ENCODE measurements at places on chromosomes 11 and 22. TPM values are rescaled to one million over a fixed set of nuclear protein-coding genes. Genes with fewer than 3 reads are reported as not detected.

DNA sequence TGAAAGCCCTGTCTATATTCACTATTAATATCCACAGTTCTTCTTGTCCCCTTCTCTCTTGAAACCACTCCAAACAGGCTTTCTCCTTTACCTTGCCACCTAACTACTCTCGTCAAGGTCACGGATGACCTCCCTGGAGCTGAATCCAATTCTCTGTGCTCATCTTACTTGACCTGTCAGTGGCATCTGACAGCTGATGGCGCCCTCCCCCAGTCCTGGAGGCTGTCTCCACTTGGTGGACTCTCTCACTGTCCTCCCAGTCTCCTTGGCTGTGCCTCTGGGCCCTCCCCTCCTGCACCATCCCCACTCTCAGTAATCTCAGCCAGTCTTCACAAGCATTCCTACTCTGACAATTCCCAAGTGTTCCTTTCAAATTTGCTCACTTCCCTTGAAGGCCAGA lies 8.7 kb downstream of the TNKS1BP1 start:
- no peak for DNase-seq
- H3K27ac ChIP-seq, result no peak overlapping the region
- peaks cover 8% of the 10 kb centered on the region for H3K36me3 ChIP-seq
- H3K27me3 ChIP-seq, result no peaks in the 10 kb centered on the region

Gene BAIAP2L2
- total RNA-seq, result 0.71 TPM

DNA sequence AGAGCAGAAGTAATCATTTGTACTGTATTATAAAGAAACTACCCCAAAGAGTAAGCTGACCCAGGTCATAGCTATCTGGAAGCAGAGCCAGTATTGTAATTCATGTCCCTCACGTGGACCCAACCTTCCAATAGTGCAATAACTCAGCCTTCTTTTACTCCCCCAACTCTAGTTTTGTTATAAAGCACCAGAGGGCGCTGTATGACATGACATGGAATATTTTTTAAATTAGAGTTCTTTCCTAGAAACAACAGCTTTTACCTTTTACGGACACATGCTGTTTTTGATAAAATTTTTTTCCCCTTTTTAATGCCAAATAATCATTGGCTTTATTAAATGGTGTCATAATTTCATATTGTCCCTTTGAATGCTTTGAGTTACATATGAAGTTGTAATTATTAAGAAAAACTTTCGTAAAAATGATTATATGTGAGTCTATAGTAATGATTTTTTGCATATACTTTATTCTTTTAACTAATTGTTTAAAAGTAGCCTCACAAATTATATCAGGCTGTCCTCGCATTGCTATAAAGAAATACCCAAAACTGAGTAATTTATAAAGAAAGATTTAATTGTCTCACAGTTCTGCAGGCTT lies 76.9 kb downstream of the DKK3 start:
- no peaks in the 10 kb centered on the region for H3K27me3 ChIP-seq
- DNase-seq, result peak; percentile 10
- no peak overlapping the region for H3K4me3 ChIP-seq
- no peak overlapping the region for H3K27ac ChIP-seq
- no peaks in the 10 kb centered on the region for H3K4me1 ChIP-seq
- peaks cover 37% of the 10 kb centered on the region for H3K36me3 ChIP-seq

Gene REXO2
- total RNA-seq, result 66.6 TPM

Gene KCNK4
- not detected for total RNA-seq

Gene OR5AN1
- not detected for total RNA-seq

DNA sequence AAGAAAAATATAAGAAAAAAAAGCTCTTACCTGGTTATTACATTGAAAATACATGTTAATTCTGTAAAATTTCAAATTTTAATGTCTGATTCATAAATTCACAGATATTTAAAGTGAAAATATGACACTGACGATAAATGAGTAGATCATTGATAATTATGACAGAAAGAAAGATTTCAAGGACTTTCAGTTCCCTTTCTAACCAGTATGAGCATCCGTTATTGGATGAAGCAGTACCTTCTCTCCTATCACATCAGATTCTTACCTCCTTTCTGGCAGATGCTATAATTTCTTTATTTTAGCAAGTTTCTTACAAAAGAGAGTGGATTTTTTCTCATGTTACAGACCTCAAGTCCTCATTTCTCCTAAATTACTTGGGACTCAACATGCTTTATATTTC lies 847.3 kb downstream of the JRKL start:
- no peak overlapping the region for H3K27ac ChIP-seq
- H3K4me1 ChIP-seq, result no peaks in the 10 kb centered on the region
- H3K27me3 ChIP-seq, result no peaks in the 10 kb centered on the region
- no peak for DNase-seq
- no peak overlapping the region for H3K4me3 ChIP-seq

DNA sequence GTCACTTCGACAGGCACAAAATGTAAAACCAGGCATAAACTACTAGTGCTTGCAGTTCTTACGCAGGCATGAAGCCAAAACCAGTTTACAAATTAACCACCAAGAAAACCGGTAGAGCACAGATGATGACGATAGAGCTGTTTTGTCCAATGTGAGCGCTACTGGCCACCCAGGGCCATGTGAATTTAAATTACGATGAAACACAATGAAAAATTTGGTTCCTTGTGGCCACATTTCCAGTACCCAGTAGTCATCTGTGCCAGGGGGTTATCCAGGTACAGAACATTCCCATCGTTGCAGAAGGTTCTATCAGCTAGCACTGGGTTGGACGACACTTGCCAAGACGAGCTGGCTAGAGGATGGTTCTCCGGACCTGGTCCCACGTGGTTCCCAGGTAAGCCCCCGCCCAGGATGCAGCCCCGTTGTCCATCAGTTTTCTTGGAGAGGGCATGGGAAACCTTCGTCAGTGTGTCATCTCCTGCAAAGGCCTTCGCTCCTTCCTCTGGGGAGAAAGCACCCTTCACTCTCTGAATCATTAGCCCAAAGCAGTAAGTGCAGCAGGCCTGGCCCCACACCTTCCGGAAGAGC lies 1.1 kb upstream of the CD81 start:
- H3K36me3 ChIP-seq, result no peaks in the 10 kb centered on the region
- peak overlapping the region; percentile 54 for H3K4me3 ChIP-seq
- peak; percentile 1 for DNase-seq
- no peak overlapping the region for H3K27ac ChIP-seq

DNA sequence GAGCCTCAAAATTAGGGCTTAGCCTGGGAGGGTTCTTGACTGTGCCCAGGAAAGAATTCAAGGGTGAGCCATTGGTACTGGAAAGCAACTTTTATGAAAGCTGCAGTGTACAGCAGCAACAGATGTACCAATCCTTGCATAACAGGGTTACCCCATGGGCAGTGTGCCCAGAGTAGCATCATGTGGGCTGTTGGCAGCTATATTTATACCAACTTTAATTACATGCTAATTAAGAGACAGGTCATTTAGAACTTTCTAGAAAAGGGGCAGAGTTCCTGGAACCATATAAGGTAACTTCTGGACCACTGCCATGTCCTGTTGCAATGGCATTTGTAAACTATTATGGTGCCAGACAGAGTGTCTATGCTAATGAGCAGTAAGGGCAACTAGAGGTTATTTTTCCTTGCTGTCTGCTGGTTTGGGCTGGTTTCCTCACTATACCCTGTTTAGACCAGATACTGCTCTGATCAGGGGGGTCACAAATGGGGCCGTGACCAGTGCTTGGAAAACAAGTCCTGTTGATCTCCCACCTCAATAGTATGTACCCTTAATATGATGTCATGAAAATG lies 1120.5 kb upstream of the RAG2 start:
- no peaks in the 10 kb centered on the region for H3K36me3 ChIP-seq
- H3K27ac ChIP-seq, result no peak overlapping the region
- H3K4me3 ChIP-seq, result no peak overlapping the region
- no peaks in the 10 kb centered on the region for H3K27me3 ChIP-seq

Gene HTR3A
- not detected for total RNA-seq

- no peak for DNase-seq
- no peaks in the 10 kb centered on the region for H3K27me3 ChIP-seq
- H3K4me3 ChIP-seq, result no peak overlapping the region
- H3K36me3 ChIP-seq, result no peaks in the 10 kb centered on the region
Observed at GRCh38 chr11:76176463-76176862, 29.8 kb downstream of the WNT11 start.

- H3K36me3 ChIP-seq, result no peaks in the 10 kb centered on the region
- peak overlapping the region; percentile 45 for H3K4me3 ChIP-seq
- DNase-seq, result peak; percentile 72
- H3K4me1 ChIP-seq, result peaks cover 50% of the 10 kb centered on the region
- peak overlapping the region; percentile 94 for H3K27ac ChIP-seq
- no peaks in the 10 kb centered on the region for H3K27me3 ChIP-seq
Observed at GRCh38 chr11:63567044-63567840, 4.1 kb upstream of the PLAAT2 start.

Gene YIF1A
- total RNA-seq, result 49.8 TPM

DNA sequence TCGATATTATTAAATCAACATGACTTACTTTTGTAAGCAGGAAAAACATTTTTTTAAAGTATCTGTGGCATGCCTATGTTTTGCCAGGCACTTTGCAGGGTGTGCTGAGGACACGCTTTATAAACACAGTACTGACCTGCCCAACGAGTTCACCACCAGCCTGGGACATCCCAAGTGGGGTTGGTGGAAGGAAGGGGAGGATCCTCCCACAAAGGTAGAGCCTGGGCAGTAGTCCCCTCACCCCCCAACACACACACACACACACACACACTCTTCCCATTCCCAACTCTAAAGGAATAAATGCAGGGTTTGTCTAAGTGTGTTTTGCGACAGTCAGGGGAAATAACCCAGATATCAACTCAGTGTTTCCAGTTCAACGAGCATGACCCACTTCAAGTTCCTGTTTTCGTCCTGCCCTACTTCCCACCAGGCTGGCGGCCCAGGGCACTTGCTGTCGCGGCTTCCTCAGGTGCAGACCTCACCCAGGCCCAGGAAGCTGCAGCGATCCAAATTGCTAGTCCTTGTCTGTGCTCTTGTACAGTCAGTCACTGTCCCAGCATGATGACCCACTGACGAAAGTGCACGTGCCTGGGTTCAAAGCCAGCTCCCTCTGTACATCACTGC lies 3.1 kb downstream of the CERK start:
- peak; percentile 68 for DNase-seq
- peak overlapping the region; percentile 99 for H3K4me3 ChIP-seq
- H3K27me3 ChIP-seq, result no peaks in the 10 kb centered on the region
- H3K27ac ChIP-seq, result peak overlapping the region; percentile 81

Gene DKK3
- total RNA-seq, result not detected

- DNase-seq, result no peak
- H3K27me3 ChIP-seq, result no peaks in the 10 kb centered on the region
- no peak overlapping the region for H3K27ac ChIP-seq
- no peaks in the 10 kb centered on the region for H3K36me3 ChIP-seq
Observed at GRCh38 chr22:35572556-35572955, 31.9 kb downstream of the RASD2 start.

DNA sequence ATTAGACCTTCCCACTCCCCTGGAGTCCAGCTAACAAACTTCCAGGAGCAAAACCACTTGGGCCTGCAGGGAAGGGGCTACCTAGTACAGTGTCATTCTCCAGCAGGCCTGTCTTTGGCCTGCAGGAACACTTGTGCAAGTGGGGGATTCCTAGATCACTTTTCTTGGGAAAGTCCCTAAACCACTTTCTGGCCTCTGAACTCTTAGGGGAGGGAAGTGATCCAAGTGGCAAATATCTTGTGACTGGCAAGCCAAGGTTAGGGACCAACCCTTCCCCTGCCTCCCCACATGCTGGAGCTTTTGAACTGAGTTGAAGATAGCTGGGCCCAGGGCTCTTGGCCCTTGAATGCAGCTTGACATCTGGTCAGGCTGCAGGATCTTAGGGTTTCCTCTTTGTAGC lies 17.2 kb downstream of the PPFIBP2 start:
- H3K4me3 ChIP-seq, result no peak overlapping the region
- no peaks in the 10 kb centered on the region for H3K27me3 ChIP-seq
- no peak for DNase-seq

Gene RIC3
- 13.9 TPM for total RNA-seq

- peak; percentile 32 for DNase-seq
- H3K4me1 ChIP-seq, result peaks cover 16% of the 10 kb centered on the region
- H3K36me3 ChIP-seq, result peaks cover 40% of the 10 kb centered on the region
- peak overlapping the region; percentile 87 for H3K4me3 ChIP-seq
Observed at GRCh38 chr11:60970890-60971289, 590 bp upstream of the CD6 start.

Measured in activated CD4-positive, alpha-beta T cell treated with anti-CD3 and anti-CD28 coated beads for 36 hours (primary cell).